ENCODE measurements at places on chromosomes 12 and 14. TPM values are rescaled to one million over a fixed set of nuclear protein-coding genes. Genes with fewer than 3 reads are reported as not detected.

The XRCC3 gene
- total RNA-seq: 24.7 TPM

The RHEBL1 gene
- 5.4 TPM for total RNA-seq

The GPD1 gene
- total RNA-seq: not detected

The TUBA1B gene
- 3,914 TPM for total RNA-seq

The ADCY4 gene
- total RNA-seq: 26.8 TPM

The DHH gene
- 3.5 TPM for total RNA-seq

The NFE2 gene
- not detected for total RNA-seq

The CSRNP2 gene
- 19.2 TPM for total RNA-seq

The SPX gene
- not detected for total RNA-seq

The ATL1 gene
- 5.1 TPM for total RNA-seq

The CLEC2A gene
- not detected for total RNA-seq

The KLRF2 gene
- not detected for total RNA-seq

The ANHX gene
- total RNA-seq: not detected

The CISTR gene
- not detected for total RNA-seq

The BRI3BP gene
- total RNA-seq: 6.9 TPM

Measured in mammary microvascular endothelial cell (primary cell).